ENCODE measurements at places on chromosomes 5 and 9. TPM values are rescaled to one million over a fixed set of nuclear protein-coding genes. Genes with fewer than 3 reads are reported as not detected.
A peak's percentile ranks its signal among the peaks of the same experiment; 100 is the strongest.

DNA sequence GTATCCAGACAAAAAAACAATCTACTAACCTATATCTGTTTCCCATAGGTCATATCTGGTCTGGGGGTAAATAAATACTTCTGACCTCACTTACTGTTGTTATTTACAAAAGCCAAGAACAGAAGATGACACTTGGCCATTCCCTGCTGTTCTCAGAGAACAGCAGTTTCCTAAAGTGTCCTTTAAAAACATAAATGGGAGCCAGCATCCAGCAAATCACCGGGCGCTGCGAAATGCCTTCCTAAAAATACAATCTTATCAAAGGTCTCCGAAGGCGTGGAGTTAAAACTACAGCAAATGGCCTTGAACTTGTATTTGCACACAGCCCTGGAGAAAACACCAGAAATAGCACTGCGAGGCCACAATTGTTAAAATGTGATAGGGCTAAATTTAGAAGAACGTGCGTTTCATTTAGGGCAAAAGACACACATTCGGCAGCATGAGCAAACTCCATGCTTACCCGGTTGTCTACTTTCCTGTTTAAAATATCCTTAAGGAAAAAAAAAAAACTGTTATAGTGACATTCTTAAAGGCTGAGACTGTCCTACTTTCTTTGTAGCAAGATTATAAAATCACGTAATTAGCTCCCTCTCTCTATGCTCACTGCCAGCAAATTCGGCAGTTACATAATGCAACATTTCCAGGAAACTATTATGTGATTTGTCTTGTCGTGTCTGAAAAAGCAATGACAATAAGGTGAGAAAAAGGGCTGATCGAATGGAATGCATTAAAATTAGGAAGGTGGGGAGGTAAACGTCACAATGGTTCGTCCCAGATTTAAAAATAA is 1.5 kb downstream of the NFIL3 start:
- no peak for DNase-seq
- peak overlapping the region; percentile 51 for H3K27ac ChIP-seq
- H3K27me3 ChIP-seq: peaks cover 58% of the 10 kb centered on the region
- peaks cover 53% of the 10 kb centered on the region for H3K4me1 ChIP-seq
- H3K4me3 ChIP-seq: peak overlapping the region; percentile 99

The KCNT1 gene
- total RNA-seq: not detected

- no peak for DNase-seq
- no peaks in the 10 kb centered on the region for H3K27me3 ChIP-seq
- peaks cover 25% of the 10 kb centered on the region for H3K4me1 ChIP-seq
- H3K36me3 ChIP-seq: no peaks in the 10 kb centered on the region
- H3K4me3 ChIP-seq: no peak overlapping the region
- no peak overlapping the region for H3K27ac ChIP-seq
Observed at GRCh38 chr9:113495526-113495925, 32.0 kb downstream of the RGS3 start.

DNA sequence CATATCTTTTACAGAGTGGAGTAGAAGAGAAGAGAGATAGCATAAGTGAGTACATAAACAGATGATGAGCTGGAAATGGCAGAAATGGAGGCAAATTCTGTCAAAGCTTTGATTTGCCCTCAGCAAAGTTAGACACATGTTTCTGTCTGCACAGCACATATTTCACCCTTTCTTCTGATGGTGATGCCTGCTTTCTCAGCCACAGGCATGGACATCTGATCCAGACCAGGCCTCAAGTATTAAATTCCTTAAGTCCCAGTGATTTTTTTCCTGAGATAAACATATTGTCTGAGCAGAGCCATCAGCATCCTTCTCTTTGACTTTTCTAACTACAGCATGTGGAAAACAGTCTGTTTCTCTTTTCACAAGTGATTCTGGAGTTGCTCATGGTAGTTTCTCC is 409.8 kb downstream of the MAN2A1 start:
- DNase-seq: no peak
- H3K27me3 ChIP-seq: no peaks in the 10 kb centered on the region
- H3K36me3 ChIP-seq: no peaks in the 10 kb centered on the region
- no peak overlapping the region for H3K27ac ChIP-seq
- no peak overlapping the region for H3K4me3 ChIP-seq
- H3K4me1 ChIP-seq: peaks cover 13% of the 10 kb centered on the region

All from activated naive CD8-positive, alpha-beta T cell treated with anti-CD3 and anti-CD28 coated beads for 36 hours (primary cell).